NCI-H1436 (cell line): ENCODE measurements at places on chromosomes 12 and 14.

DNA sequence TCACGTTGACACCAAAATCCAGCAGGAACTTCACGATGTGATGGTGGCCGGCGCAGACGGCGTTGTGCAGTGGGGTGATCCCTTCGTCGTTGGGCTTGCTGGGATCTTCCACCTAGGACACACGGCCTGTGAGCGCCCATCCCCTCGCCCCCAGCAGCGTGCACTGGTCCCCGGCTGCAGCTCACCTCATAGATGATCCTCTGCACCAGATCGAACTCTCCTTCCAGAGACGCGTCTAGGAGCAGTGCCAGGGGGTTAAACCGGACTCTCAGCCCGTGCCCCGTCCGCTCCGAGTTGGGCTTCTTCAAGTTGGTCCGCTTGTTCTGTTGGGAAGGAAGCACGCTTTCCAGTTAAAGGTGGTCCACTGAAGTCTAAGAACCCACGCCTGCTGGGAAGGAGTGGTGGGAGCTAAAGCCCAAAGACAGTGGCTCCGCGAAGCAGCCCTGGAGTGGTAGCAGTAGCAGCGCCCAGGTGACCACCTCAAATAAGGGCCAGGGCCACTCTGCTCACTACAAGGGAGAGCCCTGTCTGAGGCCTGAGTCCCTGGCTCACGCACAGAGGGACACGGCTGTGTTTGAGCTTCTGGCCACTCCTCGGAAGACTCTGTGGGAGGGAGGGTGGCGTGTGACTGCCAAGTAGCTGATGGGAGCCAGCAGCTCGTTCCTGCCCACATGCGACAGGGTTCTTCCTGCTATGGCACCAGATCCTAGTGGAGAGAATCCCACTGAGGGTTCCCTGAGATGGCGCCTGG, 23.3 kb downstream of the ZFYVE21 start:
- no peak for DNase-seq

DNA sequence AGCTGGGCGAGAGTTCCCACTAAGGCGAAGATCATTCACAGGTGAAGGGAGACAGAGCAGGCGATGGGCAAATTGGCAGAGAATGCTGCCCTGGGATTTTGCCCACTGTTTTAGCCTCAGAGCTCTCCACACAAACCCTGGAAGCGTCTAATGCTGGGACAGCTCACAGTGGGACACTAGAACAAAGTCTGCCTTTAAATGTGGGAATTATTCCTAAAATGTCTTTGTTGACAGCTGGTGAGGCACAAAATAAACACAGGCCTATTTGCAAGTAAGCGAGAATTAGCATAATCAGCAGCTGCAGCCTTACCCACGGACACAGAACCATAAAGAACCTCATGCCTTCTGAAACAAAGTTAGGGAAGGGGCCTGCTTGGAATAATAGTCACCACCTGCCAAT, 824.5 kb downstream of the AACS start:
- DNase-seq, result no peak

GRCh38 chr14:67151082-67151666, 38.1 kb upstream of the GARIN2 start:
- DNase-seq, result no peak

- no peak for DNase-seq
Observed at GRCh38 chr12:105677672-105678071, 347.2 kb downstream of the C12orf75 start.

DNA sequence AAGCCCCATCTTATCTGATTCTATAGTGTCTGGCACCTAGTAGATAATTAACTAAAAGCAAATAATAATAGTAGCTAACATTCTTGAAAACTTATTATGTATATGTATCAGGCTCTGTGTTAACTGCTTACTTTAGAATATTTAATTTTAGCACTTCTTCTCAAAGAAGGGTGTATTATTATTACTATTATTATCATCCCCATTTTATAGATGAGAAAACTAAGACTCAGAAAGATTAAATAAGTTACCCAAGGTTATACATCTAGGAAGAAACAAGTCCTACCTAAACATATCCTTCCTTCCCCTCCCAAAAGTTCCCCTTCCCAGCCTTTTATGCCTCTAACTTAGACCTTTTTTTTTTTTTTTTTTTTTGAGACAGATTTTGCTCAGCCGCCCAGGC, 61.4 kb downstream of the UBR7 start:
- no peak for DNase-seq

GRCh38 chr12:125773033-125773640, 707.9 kb downstream of the AACS start:
- no peak for DNase-seq

- DNase-seq, result no peak
Observed at GRCh38 chr14:44812672-44813071, 149.1 kb downstream of the KLHL28 start.

- DNase-seq, result no peak
Observed at GRCh38 chr14:64830961-64831360, 48.7 kb downstream of the SPTB start.

DNA sequence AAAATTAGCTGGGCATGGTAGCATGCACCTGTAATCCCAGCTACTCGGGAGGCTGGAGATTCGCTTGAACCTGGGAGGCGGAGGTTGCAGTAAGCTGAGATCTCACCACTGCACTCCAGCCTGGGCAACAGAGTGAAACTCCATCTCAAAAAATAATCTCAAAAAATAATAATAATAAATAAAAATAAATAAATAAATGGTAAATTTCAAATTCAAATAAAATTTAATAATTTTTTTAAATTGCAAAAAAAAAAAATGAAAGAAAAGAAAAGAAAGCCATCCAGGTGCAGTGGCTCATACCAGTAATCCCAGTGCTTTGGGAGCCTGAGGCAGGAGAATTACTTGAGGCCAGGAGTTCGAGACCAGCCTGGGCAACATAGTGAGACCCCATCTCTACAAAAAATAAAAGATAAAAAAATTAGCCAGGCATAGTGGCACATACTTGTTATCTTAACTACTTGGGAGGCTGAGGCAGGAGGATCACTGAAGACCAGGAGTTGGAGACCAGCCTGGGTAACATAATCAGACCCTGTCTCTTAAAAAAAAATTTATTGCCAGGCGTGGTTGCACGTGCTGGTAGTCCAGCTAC, 36.4 kb downstream of the ALDH2 start:
- DNase-seq, result no peak

GRCh38 chr12:1993871-1994371, 10.3 kb downstream of the DCP1B start:
- no peak for DNase-seq

DNA sequence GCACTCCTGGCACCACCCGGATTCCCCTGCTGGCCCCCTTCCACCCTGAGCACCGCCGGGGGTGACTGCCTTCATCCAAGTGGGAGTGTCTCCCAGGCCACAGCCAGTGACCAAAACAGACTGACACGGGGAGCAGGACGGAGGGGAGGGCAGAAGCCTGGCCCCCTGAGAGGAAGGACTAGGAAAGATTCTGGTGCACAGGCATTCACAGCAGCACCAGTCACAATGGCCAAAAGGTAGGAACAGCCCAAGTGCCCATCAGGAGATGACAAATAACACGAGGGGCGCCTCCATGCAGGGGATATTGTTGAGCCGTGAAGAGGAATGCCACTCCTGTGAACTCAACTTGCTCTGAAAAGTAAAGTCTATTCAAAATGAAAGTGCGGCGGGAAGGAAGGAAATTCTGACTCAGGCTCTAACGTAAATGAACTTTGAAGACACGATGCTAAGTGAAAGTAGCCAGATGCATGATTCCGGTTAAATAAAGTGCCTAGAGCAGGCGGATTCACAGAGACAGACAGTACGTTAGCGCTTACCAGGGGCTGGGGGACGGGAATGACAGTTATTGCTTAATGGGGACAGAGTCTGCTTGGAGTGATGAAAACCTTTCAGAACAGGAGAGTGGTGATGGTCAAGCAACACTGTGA, 146.1 kb upstream of the NCOR2 start:
- DNase-seq, result no peak

DNA sequence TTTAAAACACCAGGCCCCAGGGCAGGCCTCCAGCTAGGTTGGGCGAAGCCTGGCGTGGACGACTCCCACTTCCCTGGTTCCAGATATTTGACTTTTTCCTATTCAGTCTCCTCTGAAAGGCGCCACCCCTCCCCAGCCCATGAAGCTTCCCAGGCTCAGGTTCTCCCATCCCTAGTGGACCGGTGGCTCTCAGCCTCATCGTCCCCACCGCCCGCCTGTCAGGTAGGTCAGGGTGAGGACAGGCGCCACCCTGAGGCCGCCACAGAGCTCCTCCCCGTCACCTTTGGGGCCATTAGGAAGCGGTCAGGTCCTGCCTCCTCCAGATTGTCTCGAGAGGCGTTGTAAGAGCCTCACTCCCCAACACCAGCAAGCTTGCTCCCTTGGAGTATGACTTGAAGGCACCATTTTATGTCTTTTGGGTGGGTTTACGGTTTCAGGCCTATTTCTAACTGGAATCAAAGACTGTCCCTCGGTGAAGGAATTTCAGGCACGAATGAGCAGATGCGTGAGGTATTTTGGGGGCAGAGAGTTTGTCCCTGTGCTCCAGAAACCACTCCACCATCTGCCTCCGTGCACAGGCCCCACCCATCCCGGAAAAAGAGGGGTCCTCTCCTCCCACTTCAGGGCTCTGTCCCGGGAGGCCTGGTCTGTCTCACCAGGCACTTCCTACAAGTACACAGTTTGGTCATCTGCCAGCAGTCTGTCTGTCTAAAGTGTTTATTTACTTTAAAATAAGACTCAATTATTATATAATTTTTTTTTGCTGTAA, 55.6 kb downstream of the TSPAN9 start:
- no peak for DNase-seq

DNA sequence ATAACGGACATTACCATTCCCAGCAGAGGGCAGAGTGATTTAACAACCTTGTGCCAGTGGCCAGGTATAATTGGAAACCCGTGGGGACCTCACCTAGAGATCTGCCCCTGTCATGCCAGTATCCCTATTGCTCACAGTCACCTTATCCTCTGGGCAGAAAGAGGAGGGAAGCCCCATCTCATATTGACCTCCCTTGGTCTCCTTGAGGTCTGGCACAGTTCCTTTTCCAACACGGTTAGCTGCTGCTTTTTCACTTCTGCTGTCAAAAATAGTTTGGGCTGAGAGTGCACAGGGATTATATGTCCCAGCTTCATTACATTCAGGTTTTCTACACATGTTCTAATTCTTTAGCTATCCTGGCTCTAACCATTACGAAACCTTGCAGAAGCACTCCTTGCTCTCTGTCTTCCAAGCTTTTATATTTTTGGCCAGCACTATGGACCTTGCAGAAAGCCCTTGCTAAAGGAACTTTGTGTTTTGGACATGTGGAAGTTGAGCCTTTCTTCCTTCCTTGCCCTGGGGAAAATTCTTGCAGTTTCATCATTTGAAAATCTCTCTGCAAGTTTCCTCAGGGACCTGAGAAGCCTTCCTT, 111.7 kb upstream of the MIS18BP1 start:
- no peak for DNase-seq

DNA sequence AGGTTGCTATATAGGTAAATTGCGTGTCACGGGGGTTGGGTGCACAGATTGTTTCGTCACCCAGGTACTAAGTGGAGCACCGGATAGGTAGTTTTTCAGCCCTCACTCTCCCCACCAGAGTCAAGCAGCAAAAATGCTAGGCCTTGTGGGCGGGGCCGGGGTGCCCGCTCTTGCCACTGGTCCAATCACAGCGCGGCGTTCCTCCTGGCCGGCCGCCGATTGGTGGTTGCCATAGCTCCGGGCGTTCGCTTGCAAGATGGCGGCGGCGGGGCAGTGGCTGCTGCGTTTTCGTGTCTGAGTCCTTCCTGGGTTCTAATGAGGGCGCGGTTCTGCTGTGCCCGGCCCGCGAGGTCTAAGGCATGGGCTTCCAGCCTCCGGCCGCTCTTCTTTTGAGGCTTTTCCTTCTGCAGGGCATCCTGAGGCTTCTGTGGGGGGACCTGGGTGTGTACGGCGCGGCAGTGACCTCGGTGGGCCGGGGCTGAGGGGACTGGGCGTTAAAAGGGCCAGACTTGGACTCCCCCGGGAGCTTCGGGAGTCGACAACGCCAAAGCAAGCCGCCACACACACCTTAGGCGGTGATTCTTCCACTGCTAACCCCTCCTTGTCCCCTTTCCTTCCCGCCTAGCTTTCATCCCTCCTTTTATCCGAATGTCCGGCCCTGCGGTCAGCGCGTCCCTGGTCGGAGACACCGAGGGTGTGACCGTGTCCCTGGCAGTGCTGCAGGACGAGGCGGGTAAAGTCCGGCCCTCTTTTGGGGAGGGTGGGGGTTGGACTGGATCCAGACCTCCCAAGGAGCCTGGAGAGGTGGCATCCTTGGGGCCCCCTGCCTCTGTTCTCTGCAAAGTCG, at the start of gene TCTN2:
TCTN2 (plus strand) TSS at position 232 of the 847 bp plus-strand sequence; CDS start at position 360, 128 bp downstream.
- DNase-seq, result peak; percentile 88

GRCh38 chr12:43836475-43836989, 651 bp downstream of the TMEM117 start:
- DNase-seq, result no peak

GRCh38 chr14:47149326-47149725, 497.7 kb upstream of the RPL10L start:
- no peak for DNase-seq

GRCh38 chr14:41773536-41774279, 167.0 kb downstream of the LRFN5 start:
- no peak for DNase-seq
